Stimulated activated naive CD8-positive, alpha-beta T cell treated with anti-CD3 and anti-CD28 coated beads, Interleukin-15, amount 100 ng/mL, for 72 hours (primary cell): ENCODE measurements at places on chromosomes 12 and 14.

DNA sequence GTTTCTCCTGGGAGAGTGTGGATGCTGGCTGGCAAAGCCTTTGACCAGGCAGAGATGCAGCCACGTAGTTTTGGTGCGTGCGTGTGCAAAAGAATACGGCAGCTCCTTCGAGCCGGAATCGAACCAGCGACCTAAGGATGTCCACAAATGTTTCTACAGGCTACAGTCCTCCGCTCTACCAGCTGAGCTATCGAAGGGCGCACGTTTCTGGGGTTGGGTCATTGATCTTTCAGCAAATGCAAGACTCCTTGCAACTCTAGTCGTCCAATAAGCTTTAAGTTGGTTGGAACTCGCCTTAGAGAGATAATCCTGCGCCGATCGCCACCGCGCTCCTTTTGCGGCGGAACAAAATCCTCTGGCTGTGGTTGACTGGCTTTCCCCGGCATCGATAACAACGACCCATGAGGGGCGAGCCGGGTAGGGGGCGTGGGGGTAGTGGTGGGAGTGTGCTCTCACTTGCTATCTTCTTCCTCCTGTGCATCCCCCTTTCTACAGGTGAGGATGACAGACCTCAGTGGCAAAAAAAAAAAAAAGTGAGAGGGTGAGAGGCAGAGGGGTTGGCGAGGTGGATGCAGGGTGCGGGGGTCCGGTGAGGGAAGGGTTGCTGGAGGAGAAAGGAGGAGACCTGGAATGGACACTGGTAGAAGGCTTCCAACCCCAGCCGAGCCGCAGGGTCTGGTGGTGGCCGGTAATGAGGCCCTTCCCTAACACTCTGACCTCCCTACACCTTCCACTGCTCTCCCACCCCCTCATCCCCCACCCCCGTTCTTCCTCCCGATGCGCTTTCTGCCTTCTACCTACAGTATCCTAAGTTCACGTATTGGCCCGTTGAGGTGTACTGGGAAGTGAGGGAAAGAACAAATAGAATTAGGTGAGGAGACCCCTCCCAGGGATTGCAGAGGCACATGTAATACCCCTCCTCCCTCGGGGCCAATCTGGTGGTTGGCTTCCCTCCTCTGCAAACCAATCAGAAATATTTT lies 11.8 kb upstream of the OR6S1 start:
- DNase-seq = peak; percentile 51

DNA sequence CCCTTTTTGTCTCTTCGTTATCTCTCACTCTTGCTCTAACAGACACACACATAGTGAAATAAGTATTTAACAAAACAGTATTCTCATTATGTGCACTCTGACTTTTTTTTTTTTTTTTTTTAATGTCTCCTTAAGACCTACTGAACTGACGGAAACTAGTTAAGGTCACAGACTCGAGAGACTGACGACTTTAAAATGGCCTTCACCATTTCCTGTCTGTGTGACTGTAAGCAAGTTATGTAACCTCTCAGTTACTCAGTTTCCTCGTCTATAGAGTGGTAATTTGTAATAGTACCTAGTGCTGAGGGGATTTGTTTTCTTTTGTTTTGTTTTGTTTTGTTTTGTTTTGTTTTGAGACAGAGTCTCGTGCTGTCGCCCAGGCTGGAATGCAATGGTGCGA lies 284.8 kb downstream of the FBXL14 start:
- DNase-seq = no peak

- DNase-seq = no peak
Measured at GRCh38 chr14:45838597-45838996, 585.6 kb upstream of the MIS18BP1 start.

DNA sequence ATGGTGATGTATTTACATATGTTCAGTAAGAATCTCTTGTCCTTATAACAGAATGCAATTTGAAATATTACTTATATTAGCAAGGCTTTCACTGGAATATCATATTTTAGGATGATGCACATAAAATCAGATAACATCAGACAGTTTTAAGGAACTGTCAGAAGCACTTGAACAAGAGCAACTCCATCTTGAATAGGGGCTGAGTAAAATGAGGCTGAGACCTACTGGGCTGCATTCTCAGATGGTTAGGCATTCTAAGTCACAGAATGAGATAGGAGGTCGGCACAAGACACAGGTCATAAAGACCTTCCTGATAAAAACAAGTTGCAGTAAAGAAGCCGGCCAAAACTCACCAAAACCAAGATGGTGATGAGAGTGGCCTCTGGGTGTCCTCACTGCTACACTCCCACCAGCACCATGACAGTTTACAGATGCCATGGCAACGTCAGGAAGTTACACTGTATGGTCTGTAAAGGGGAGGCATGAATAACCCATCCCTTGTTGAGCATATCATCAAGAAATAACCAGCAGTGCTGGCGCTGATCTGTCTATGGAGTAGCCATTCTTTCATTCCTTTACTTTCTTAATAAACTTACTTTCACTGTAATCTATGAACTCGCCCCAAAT lies 27.6 kb upstream of the ETV6 start:
- no peak for DNase-seq

DNA sequence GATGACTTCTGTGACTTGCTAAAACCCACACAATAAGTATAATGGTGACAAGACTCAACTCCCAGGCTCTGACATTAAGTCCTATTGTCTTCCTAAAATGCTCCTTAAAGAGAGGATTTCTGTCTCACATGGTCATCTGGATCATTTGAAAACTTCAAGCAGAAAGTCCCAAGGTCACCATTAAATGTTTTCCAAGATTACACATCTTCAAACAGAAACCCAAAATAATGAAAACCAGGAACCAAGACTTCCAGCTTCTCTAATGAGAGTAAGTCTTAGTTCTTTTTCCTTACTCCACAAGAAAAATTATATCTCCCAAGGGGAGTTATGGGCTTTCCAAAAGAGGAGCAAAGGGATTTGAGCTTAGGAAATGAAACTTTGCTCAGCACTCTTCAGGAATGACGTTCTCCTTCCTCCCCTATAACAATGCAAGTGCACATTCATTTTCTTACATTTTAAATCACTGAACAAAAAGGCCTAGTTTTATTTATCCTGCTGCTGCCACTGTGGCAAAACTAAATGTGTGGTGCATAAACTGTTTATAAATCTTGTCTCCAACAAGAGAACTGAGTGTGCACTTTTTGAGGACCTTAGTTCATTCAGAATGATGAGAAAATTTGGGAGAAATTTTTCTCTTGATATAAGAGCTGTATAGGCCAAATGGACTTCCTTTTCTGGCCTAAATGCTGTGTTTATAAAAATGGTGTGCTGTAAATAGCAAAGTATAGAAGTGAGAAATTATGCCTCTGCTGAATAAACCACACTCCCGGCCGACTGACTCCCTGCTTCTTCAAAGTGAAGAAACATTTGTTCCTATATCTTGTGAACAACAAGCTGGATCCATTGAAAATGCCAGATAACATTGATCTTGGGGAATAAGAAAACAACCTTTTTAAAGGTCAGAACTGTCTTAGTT lies 148.4 kb upstream of the PLEKHG7 start:
- no peak for DNase-seq

DNA sequence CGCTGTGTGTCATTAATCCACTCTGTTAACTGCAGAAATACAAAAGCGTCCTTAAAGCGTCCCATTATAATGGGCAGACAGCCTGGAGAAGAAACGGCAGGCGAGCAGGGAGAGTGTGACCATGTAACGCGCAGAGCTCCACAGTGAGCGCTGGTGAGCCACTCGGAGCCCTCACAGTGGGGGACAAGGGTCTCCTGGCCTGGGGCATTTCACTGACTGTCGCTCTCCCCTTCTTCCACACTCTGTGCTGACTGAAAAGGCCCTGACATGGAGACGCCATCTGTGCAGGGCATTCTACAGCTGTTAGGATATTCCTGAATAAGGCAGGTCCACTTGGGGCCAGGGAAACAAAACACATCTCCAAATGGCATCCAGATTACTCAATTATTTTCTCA lies 24.2 kb downstream of the CCDC92 start:
- DNase-seq = no peak

- DNase-seq = no peak
Measured at GRCh38 chr12:88206601-88207000, 64.5 kb downstream of the TMTC3 start.

DNA sequence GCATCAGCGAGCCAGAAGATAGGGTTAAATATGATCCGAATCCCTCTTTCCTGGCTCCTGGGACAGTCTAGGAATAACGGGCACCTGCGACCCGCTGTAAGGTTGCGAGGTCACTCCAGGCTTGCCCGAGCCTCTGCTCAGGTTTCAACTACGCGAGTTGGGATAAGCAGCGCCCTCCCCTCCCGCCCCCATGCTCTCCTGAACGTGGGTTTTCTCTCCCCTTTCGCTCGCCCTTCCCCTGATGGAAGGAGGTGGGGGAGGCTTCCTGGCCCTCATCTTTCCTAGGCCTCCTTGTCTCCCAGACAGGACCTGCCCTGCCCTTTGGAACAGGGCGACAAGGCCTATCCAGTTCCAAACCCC lies 753 bp upstream of the ATP5MC2 start:
- peak; percentile 21 for DNase-seq

GRCh38 chr12:93191423-93191822 lies 186.3 kb upstream of the NUDT4 start:
- DNase-seq = no peak

GRCh38 chr12:51323966-51324895 lies at the start of gene BIN2:
Gene BIN2, minus strand, starts transcription at chr12:51324174. Its CDS starts 72 bp downstream, at chr12:51324102.
- DNase-seq = peak; percentile 86

DNA sequence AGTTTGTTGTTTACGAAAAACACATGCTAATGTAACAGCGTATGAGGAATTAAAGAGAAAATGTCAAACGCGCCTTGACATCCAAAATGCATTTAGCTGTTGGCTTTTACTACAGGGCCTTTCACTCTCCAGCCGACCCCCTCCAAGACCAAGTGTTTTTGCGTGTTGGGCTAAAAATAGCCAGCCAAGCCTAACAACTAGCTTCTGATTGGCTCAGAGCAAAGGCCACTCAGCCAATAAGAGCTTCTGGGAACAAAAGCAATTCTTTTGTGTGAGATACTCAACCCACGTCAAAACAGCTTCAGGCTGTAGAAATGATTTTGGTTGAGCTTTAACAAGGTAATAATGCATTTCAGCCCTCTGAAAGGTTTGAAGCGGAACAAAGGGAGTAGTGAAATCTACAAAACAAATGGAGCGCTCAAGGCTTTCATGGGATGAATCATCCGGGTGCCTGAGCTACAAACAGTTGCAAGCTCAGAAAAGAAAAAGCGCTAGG lies 198.7 kb upstream of the DCN start:
- peak; percentile 17 for DNase-seq

DNA sequence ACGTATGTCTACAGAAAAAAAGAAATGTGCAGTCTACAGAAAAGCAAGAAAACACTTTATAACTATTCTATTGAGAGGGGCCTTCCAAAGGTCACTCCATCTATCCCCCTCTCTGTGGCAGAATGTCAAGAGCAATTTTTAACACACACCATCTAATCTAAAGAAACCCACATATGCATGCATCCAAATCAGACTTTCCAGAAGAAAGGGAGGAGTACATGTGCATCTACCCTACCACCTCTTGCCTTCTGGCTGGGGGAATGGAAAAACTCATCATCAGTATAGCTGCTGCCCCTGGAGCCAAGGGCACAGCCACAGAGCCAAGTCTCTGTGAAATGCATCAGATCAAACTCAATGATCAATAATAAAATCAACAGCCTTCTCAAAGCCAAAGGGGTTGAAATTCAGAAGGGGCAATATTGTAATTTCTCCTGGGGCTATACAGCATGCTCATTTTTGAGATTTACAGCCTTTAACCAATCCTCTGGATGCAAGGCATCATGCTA lies 63.9 kb downstream of the ANO2 start:
- no peak for DNase-seq

DNA sequence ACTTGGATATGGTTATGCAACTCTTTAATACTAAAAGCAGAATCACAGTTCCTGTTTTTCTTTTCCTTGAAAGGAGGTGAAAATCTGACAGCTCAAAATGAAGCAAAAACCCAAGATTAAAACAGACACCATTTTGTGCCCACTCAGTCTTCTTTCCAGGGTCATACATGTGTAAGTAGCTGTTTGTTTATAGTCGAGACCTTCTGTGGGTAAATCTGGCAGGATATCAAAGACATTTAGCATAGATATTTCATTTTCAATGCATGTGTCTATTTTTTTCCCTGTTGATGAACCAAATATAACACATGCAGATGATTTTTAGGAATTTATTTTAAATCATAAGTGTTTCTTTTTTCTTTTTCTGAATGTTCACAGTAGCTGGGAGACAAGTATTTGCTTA lies 398.8 kb downstream of the FOXG1 start:
- no peak for DNase-seq

- DNase-seq = no peak
Measured at GRCh38 chr12:6613015-6613775, 6.0 kb upstream of the CHD4 start.

DNA sequence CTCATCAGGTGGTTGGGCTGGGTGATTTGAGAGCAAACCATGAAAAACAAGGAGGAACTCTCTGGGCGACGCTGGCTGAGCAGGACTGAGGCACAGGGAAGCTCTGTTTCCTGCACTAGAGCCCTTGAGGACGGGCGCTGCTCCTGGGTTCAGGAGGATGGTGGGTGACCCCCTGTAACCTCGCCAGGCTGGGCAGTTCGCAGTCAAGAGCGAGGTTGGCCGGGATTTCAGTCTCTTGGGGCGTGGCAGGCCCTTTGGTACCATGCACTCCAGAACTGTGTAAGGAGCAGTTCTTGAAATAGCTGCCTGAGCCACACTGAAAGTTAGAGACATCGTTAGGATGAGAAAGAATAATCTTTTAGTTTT lies 202.2 kb downstream of the TSPAN9 start:
- DNase-seq = no peak

DNA sequence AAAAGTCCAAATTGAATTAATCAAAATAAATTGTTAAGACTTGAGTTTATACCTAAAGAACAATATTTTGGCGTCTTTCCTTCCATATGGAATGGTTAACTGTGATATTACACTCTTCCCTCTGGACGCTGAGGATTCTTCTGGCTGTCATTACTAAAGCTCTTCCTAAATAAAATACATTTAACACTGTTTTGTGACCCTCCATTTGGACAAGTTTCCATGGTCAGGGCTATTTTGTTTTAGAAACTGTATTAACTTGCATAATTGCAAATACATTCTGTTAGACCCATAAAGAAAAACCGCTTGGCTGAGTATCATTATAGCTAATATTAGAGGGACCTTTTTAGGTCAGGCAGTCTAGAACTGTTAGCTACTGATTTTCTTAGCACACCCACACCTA lies 87.4 kb downstream of the NAV3 start:
- no peak for DNase-seq

- no peak for DNase-seq
Measured at GRCh38 chr12:29167445-29167844, 18.4 kb downstream of the FAR2 start.

GRCh38 chr12:71719647-71720370 lies 33.9 kb downstream of the TMEM19 start:
- no peak for DNase-seq

DNA sequence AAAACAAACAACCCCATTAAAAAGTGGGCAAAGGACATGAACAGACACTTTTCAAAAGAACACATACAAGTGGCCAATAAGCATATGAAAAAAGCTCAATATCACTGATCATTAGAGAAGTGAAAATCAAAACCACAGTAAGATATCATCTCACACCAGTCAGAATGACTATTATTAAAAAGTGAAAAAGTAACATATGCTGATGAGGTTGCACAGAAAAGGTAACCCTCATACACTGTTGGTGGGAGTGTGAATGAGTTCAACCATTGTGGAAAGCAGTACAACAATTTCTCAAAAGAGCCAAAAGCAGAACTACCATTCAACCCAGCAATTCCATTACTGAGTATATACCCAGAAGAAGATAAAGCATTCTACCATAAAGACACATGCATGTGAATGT lies 18.2 kb downstream of the PDE6H start:
- no peak for DNase-seq
